ENCODE measurements at places on chromosomes 1 and 21.

DNA sequence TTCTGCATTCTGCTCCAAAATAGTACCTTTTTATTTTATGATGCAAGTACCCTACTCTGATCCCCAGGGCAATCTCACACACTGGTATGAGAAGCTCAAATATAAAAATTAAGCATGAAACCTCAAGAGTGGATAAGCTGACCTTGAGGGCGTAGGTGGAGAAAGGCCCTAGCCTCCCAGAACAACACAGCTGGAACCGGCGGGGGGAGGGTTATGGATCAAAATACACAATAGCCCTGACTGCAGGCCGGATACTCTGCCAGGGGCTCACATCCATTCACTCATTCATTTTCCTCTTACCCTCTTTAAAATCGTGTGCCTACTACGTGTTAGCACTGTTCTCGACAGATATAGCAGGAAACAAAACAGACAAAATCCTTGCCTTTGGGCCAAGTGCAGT, 32.8 kb upstream of the ECE1 start:
- no peak for DNase-seq

- no peak for DNase-seq
Measured at GRCh38 chr1:186760446-186760845, 68.3 kb upstream of the PLA2G4A start.

DNA sequence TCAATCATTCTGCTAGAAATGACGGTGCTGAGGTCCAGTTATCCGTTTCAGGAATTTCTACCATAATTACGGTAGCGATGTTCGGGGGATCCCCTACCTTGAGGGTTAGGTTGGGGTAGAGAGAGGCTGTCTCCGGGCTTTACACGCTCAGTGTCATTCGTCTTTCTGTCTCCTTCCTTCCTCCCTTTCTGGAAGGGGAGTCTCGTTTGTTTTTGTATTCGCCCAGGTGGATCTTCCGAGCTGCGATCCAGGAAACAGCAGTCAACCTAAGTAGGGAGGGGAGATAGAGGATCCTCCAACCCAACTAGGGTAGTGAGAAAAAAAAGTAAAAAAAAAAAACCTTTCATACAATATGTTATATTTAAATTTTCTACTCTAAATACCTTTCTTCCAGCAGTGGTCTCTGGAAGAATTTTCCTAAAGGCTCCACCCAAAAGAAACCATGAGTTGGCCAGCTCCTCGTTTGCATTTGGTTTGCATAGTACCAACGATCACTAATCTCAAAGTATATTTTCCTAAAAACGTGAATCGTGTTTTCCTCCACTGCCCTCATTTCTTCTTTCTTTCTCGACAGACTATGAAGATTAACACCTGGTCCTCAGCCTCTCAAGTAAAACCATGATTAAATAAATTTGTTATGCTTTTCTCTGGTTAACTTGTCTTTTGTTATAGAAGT, 611 bp upstream of the PIK3C2B start:
- no peak for DNase-seq

GRCh38 chr1:67534627-67535065, 104.4 kb upstream of the SERBP1 start:
- DNase-seq: no peak

- no peak for DNase-seq
Measured at GRCh38 chr1:157288492-157288891, 150.3 kb upstream of the ETV3 start.

DNA sequence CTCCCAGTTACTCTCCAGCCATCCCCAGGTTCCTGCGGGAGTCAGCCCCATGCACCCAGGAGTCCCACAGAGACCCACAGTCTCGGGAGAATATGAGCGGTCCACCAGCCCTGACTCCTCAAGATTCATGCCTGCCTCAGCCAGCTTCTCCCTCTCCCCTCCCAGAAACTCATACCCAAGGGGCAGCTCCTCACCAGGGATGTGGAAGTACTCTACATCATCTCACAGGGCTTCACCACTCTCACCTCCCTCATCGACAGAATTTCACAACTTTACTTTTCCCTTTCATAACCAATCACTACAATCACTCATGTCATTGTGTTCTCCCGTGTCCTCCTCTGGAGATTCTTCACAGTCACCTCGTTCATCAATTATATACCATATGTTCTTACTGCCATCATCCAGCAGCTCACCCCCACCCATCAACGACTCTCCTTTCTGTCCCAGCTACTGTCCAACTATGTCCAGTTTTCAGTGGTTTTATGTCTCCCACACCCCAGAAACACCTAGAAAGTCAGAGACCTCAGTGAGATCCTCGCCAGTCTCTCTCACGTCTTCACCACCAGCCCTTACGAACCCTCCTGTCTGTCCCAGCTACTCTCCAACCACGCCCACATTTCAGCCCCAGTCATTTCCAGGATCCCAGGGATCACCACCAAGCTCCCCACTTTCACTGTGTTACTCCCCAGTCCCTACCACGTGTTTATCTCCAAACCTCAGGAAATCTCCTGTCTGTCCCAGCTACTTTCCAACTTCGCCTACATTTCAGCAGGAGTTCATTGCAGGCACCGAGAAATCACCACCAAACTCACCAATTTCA, 1530.1 kb upstream of the TPTE start:
- DNase-seq: no peak

- no peak for DNase-seq
Measured at GRCh38 chr1:205610901-205611466, 20.8 kb downstream of the ELK4 start.

DNA sequence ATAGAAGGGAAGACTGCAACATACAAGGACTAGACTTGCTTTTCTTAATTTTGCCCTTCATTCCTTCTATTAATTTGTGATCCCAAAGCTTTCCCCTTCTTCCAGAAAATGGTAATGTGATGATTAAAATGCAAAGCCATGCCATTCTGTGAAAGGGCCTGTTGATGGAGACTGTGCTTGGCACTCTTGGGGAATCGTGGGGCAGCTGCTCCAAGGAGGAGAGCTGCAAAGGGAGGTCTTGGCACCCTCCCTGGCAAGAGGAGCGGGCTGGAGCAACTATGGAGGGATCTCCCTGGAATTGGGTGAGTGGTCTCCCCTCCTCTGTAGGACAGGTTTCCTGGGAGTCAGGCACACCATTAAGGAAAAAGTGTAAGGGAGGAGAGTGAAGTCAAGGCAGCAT, 16.6 kb downstream of the CACNA1S start:
- DNase-seq: no peak

DNA sequence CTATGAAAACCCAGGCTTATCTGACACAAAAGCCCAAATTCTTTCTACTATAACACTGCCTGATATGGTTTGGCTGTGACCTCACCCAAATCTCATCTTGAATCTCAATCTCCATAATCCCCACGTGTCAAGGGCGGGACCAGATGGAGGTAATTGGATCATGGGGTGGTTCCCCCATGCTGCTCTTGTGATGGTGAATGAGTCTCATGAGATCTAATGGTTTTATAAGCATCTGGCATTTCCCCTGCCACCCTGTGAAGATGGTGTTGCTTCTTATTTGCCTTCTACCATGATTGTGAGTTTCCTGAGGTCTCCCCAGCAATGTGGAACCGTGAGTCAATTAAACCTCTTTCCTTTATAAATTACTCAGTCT, 123.3 kb upstream of the USP24 start:
- no peak for DNase-seq

- DNase-seq: no peak
Measured at GRCh38 chr1:188599313-188599712, 1770.6 kb downstream of the PLA2G4A start.

All from stimulated activated CD4-positive, alpha-beta T cell treated with anti-CD3 and anti-CD28 coated beads, TNF-alpha, amount 100 ng/mL, for 24 hours (primary cell).